CD4-positive, alpha-beta T cell treated with Interleukin-10 for 1 hour (primary cell): ENCODE measurements at places on chromosomes 4 and X.

GRCh38 chr4:133910165-133910564 is 291.4 kb downstream of the PABPC4L start:
- DNase-seq: no peak

DNA sequence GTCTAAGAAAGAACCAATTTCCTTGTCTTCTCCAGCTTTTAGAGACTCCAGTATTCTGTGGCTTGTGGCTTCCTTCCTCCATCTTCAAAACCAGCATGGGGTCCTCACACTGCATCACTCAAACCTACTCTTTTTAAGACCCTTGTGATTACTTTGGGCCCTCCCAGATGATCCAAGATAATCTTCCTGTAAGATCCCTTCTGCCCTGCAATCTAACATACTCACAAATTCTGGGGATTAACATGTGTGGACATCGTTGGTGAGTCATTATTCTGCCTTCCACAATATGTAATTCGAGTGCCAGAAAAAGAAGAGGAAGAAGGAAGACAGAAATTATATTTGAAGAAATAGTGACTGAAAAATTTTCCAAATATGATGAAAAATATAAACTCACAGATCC is 47.9 kb downstream of the BEND4 start:
- DNase-seq: no peak

- DNase-seq: no peak
Measured at GRCh38 chrX:20067709-20068561, 48.8 kb downstream of the MAP7D2 start.

DNA sequence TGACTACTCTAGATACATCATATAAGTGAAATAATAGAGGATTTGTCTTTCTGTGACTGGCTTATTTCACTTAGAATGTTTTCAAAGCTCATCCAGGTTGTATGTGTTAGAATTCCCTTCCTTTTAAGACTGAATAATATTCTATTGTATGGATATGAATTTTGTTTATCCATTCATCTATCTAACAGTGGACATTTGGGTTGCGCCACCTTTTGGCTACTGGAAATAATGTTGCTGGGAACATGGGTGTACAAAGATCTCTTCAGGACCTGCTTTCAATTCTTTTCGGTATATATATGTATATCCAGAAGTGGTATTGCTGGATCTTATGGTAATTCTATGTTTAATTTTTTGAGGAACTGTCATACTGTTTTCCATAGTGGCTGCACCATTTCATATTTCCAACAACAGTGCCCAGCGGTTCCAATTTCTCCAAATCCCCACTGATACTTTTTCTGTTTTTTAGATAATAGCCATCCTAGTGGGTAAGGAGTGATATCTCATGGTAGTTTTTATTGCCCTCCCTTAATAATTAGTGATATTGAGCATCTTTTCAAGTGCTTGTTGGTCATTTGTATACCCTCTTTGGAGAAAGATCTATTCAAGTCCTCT is 3.4 kb upstream of the SCD5 start:
- no peak for DNase-seq

DNA sequence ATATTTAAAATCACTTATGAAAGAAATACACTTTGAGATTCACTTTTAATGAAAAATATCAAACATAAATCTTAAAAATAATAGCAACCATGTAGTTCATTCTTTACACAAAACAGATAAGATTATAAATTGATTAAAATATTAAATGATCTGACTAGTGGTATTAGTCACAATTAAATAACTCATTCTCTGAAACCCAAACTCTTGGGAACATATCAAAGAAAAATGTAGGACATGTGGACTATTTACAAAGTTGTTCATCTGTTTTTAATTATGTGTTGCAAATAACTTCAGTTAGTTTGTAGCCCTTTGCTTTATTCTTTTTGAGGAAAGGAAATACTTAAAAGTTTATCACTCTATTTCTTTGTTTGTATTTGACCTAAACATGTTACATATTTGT is 9.5 kb upstream of the GUCY1A1 start:
- DNase-seq: no peak

- no peak for DNase-seq
Measured at GRCh38 chrX:109773374-109773773, 40.3 kb upstream of the ACSL4 start.
